ENCODE measurements at places on chromosomes 2 and 18.

DNA sequence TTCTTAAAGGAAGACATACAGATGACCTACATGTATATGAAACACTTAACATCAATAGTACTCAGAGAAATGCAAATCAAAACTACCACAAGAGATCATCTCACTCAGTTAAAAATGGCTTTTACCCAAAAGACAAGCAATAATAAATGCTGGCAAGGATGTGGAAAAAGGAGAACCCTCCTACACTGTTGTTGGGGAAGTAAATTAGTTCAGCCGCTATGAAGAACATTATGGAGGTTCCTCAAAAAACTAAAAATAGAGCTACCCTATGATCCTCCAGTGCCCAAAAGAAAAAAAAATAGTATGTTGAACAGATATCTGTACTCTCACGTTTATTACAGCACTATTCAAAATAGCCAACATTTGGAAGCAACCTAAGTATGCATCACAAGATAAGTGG, 1579.4 kb upstream of the TMEFF2 start:
- no peak for DNase-seq

DNA sequence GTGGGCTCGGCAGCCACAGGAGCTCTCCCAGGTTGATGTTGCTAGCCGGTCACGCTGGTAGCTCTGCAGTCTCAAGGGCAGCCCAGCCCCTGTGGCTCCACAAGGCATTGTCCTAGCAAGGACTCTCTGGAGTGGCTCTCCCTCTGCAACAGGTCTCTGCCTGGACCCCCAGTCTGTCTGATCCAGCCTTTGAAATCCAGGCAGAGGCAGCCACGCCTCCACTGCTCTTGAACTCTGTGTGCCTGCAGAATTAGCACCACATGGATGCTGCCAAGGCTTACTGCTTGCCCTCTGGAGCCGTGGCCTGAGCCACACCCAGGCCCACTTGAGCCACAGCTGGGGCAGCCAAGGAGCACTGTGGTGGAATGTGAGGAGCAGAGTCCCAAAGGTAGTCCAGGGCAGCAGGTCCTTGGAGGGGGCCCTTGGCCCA, 43.0 kb upstream of the FAHD2A start:
- no peak for DNase-seq

DNA sequence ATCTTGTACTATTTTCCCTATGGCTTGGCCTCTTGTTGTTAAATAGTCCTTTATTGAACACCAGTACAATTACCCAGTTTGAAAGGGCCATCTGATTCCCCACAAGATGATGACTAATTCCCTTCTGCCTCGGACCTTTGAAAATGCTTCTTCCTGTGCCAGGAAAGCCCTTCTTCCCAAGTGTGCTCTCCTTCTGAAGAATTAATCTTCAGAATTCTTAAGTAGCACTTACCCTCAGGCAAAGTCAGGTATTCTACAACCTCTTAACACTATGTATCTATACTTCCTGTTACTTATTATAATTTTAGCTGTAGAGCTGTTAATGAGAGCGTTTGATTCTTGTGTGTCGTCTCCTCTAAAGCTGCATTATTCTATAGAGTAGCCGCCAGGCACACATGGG, 28.6 kb upstream of the MEX3C start:
- no peak for DNase-seq

- no peak for DNase-seq
Observed at GRCh38 chr18:31738460-31739407, 21.9 kb downstream of the SLC25A52 start.

DNA sequence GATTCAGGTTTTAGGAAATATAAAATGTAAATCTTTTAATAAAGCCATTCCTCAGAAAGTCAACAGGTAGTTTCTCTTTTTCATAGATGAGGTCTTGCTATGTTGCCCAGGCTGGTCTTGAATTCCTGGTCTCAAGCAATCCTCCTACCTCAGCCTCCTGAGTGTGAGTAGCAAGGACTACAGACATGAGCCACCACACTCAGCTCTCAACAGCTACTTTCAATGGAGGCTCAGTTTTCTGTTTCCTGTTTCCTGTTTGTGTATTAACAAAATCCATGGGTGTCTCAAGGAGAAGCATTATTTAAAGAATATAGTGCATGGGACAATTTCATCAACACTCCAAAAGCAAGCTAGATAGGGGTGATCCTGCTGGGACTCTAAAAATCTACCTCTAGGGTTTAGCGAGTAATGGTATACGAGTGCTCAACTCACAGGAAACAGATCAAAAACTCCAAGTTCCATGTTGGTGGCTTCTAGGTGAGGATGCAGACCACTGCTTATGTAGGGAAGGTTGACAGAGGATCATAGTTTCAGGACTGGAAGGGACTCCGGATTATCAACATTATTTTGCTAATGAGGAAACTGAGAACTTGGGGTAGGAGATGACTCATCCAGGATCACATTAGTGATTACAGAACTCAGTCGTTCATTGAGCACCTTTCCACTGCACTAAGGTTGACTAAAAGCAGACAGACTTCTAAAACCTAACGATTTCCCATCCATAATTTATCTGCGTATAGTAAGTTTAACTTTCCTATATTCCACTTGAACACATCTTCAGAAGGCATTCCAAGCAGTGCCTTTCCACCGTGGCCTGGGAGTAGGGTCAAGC, 61.7 kb upstream of the WIPF1 start:
- no peak for DNase-seq

DNA sequence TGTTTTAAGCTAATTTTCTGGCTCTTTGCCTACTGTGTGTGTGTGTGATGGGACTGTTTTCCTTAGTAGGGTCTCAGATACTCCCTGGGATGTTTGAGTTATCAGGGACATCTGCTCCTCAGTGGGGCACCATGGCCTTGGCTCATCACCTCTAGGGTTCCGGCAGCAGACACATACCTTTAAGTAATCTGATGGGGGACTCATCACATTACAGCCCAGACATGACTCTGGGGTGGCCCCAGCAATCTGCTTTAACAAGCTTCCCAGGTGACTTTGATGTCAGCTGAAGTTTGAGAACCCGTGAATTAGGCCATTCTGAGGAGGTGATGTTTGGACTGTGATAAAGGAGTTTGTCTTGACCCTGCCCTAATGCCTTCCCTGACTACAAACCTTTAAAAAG, 38.8 kb downstream of the DDX18 start:
- no peak for DNase-seq

DNA sequence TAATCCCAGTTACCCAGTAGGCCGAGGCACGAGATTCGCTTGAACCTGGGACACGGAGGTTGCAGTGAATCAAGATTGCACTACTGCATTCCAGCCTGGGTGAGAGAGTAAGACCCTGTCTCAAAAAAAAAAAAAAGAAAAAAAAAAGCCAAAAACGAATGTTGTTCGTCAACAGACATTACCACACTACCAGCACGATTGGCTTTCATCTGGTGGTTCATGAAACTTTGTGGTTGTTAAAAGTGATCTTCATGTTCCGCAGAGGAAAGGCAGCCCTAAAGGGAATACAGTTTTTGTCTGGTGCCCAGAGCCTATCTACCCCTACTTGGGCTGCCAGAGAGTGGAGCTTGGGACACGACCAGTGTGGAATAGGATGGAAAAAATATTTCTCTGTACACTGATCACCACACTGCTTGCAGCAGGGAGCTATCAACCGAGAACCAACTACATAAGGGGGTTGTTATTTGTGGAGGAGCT, 13.6 kb upstream of the CXCR4 start:
- DNase-seq, result no peak

- no peak for DNase-seq
Observed at GRCh38 chr2:235911633-235912233, 256.5 kb downstream of the GBX2 start.

- DNase-seq, result no peak
Observed at GRCh38 chr2:1069847-1070246, 119.2 kb downstream of the SNTG2 start.

- no peak for DNase-seq
Observed at GRCh38 chr2:219473511-219473910, 25.2 kb upstream of the GMPPA start.

- no peak for DNase-seq
Observed at GRCh38 chr2:187008111-187008510, 159.1 kb upstream of the ZSWIM2 start.

DNA sequence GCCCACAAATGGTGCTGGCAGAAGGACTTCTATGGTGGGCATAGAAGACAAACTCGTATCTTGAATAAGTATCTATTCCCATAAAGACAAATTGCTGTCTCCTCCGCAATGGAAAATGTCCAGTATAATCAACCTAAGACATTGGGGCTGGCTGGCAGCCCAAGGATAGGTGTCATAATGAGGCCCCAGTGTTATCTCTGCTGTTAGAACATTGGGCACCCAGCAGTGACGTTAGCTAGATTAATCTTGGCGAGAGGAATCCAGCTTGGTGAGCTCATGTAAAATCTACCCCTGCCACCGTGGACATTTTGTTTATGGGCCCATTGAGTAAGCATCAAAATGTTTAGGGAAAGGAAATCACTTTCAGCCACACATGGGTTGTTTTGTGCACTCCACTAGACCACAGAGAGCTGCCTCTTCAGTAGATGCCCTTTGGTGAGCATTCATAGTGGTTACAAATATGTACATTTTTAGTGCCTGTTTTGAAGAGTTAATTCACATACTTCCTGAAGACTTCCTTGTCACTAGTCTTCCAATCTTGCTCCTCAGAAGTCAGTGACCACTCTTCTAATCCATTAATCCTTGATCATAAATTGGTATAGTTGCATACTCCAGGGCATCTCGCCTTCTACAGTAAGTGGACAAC, 48.2 kb upstream of the KDM3A start:
- no peak for DNase-seq

DNA sequence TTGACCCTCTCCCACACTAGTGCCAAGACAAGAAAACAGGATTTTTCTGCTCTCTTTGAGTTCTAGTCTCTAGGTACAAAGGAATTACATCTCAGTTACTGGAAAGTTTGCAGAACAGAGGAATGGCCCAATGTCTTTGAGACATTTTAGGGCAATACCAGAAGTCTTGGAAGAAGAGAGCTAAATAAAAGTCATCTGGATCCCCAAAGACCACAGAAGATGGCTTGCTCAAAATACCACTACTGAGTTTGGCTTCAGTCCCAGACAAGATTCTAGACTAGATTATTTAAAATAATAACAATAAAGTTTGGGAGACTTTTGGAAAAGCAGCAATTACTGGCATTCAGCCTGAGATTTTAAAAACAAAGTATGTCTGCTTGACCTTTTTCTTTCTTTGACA, 61.9 kb upstream of the HK2 start:
- no peak for DNase-seq

GRCh38 chr2:206983161-206983859, 44.0 kb downstream of the CPO start:
- no peak for DNase-seq

- DNase-seq, result no peak
Observed at GRCh38 chr18:76873713-76874112, 51.4 kb downstream of the ZNF236 start.

- no peak for DNase-seq
Observed at GRCh38 chr2:175575346-175576258, 394.1 kb upstream of the ATP5MC3 start.

DNA sequence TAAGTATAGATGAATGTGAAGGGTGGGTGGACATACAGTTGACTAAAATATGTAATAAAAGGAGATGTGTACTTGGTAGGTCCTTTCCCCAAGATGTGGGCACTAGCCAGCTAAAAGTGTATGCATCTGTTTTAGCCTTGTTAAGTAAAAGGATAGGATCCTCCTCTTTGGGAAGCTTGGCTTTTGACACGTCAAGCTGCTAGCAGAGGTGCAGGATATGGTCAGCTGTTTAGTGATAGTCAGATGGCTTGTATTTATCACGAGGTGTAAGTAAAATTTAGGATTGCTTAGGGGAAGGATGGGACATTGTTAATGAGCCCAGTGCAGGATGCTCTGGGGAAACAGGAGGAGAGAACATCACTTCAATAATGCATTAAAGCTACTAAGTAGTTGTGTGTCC, 1.5 kb downstream of the MFSD6 start:
- DNase-seq, result no peak

DNA sequence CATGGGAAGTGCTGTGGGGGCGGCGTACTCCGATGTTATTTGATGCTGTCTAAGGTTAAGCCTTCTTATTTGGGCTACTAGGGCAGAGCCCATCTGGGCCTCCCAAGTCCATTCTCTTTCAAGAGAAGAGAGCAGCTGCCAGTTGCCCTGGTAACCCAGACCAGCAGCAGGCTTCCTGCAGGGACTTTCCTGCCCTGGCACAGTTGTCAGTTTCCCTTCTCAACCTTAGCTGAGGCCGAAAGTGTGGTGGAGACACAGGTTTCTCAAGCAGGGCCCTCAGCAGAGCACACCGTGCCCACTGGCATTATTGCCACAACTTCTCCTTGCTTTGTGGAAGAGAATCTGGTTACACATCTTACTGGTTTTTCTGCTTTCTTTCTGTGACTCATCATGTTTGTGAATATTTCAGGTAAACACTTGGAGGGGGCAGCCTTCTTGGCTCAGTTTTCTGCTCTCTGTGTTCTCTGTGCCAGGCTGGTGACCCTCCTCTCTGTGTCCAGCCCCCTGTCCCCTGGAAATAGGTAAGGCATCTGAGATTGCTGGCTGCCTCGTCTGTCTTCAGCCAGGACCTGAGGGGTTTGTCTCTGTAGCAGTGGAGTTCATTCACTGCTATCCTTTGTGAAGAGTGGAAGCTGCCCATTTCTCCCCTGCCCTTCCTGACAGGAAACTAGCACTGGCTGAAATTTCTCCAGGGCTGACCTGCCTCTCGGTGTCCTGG, 111.0 kb downstream of the B3GNT2 start:
- no peak for DNase-seq

GRCh38 chr2:184685999-184686841, 87.9 kb downstream of the ZNF804A start:
- DNase-seq, result no peak

- no peak for DNase-seq
Observed at GRCh38 chr2:231462729-231463465, 1.4 kb downstream of the NCL start.

GRCh38 chr18:42030586-42031182, 75.7 kb downstream of the PIK3C3 start:
- no peak for DNase-seq

GRCh38 chr2:47043142-47043890, 111.8 kb downstream of the STPG4 start:
- no peak for DNase-seq

- no peak for DNase-seq
Observed at GRCh38 chr2:80035749-80036285, 268.7 kb downstream of the LRRTM1 start.

DNA sequence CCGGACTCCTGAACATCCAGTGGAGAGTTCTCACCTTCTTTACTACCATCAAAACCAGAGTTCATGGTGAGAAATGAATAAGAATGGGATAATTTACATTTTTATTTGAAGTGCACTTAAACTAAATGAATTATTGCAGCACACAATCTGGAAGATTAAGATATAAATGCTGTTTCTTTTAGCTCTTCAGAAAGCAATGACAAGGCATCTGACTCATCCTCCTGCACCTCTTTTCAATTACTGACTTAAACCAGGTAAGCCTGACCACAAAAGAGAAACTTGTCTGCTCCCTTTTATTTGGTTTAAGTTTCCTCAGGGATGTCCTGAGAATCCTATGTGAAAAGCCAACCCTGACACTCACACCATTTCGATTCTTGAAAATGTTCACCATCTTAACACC, 720 bp upstream of the DSC2 start:
- no peak for DNase-seq

GRCh38 chr2:235725016-235725489, 231.2 kb downstream of the AGAP1 start:
- no peak for DNase-seq

- DNase-seq, result no peak
Observed at GRCh38 chr2:117470311-117471095, 344.0 kb upstream of the DDX18 start.

GRCh38 chr2:123670286-123670685, 354.8 kb upstream of the CNTNAP5 start:
- no peak for DNase-seq

- no peak for DNase-seq
Observed at GRCh38 chr2:232190796-232191195, 187.8 kb upstream of the ALPP start.
